ENCODE measurements at places on chromosomes 7 and 10.

GRCh38 chr7:155992538-155992937 is 180.3 kb upstream of the SHH start:
- DNase-seq: no peak

DNA sequence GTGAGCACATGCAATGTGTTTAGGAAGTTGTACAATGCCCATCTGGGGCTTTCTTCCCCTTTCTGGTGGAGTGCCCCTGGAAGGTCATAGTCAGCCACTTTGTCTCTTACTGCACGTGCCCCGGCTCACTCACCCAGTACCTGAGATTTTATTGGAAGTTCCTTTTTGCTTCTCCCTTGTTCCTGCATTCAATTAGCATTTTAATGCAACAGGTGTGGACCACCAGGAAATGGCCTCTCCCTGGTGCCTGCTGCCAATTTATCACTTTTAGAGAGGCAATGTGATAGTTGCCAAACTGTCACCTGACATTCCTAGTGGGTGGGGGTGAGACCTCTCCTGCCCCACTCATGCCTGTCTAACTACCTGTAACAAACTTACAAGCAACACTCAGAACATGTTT is 293.4 kb upstream of the DKK1 start:
- DNase-seq: no peak

- no peak for DNase-seq
Observed at GRCh38 chr7:4225881-4226523, 456.1 kb upstream of the FOXK1 start.

DNA sequence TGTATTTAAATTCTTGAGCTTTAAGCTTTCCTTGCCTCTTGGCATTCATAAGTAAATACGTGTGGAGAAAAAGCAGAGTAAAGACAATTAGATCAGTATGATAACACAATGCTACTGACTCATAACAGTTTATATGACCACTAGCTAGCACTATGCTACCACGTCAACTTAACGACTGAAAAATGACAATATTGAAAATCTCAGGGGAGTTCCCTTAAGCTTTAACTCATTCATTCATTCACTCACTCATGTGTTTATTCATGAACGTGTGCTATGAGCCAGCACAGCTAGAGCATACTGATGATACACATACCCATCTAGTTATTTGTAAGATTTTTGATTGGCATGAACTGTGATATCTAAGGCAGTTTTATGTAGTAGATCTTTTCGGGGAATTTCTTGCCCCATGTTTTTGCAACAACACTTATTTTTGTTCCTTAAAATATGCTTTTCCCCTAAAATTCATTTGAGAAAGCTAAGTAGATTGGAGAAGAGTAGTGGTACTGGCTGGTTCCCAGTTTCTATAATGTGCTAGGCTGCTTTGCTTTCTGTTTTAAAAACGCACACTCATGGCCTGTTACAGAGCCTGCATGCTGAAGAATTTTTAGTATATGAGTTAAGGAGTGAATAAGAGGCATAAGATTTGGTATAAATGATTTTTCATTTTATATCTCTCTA is 57.4 kb upstream of the ACBD5 start:
- no peak for DNase-seq

GRCh38 chr7:139618482-139619366 is 95.2 kb downstream of the CLEC2L start:
- DNase-seq: no peak

- no peak for DNase-seq
Observed at GRCh38 chr10:99895867-99896266, 113.4 kb downstream of the ABCC2 start.
